ENCODE measurements at places on chromosomes 6 and 20.

- no peak for DNase-seq
Measured at GRCh38 chr6:41092421-41093140, 19.8 kb downstream of the NFYA start.

GRCh38 chr6:141551318-141551717, 581.4 kb upstream of the GJE1 start:
- DNase-seq: no peak

DNA sequence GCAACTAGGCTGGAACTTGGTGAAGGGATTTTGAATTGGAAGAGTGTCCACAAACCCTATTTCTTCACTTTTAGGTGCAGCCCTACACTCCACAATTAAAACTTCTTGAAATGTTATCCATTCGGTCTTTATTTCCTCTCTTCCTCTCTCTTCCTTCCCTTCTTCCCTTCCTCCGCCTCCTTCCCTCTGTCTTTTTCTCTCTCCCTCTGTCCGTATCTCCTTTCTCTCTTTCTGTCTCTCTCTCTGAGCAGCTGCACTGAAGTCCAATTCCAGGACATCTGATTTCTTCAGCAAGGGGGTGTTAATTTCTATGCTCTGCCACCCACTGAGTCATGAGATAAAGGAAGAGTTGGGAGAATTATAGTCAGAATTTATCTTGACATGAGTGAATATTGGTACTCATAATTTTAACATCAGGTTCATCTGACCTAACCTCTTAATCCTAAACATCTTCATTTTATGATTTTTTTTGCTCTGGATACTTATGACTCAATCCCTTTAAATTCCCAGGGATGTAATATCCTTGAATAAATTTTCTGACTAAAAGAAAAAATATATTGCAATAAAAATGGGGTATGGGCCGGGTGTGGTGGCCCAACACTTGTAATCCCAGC, 84.2 kb downstream of the BCAS1 start:
- DNase-seq: no peak

DNA sequence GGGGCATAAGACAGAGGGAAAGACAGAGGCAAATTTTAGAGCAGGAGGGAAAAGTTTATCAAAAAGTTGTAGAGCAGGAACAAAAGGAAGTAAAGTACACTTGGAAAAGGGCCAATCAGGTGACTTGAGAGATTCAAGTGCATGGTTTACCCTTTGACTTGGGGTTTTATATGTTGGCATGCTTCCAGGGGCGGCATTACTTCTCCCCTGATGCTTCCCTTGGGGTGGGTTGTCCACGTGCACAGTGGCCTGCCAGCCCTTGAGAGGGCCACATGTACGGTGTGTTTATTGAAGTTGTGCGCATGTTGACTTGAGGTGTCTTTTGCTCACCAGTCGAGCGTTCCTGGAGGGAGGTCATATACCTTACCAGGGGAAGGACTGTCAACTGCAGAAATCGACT, 259.5 kb upstream of the JARID2 start:
- no peak for DNase-seq

GRCh38 chr6:144804246-144804790, 519.2 kb downstream of the UTRN start:
- no peak for DNase-seq

All from omental fat pad (tissue), 4 donors.